ENCODE measurements at places on chromosomes 11 and 22.

DNA sequence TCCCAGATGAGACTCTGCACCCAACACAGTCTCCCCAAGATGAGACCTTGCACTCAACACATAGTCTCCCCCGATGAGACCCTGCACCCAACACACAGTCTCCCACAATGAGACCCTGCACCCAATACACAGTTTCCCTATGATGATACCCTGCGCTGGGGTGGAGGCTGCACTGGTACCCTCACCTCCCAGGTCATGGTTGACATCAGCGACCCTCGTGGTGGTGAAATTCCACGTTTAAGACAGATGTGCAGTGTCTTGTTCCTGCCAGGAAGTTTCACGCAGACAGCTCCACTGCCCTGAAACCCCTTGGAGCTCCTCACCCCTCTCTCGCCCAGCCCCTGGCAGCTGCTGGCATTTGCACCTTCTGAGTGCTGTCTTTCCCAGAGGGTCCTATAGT lies 9.5 kb downstream of the MUC5AC start:
- DNase-seq: no peak

DNA sequence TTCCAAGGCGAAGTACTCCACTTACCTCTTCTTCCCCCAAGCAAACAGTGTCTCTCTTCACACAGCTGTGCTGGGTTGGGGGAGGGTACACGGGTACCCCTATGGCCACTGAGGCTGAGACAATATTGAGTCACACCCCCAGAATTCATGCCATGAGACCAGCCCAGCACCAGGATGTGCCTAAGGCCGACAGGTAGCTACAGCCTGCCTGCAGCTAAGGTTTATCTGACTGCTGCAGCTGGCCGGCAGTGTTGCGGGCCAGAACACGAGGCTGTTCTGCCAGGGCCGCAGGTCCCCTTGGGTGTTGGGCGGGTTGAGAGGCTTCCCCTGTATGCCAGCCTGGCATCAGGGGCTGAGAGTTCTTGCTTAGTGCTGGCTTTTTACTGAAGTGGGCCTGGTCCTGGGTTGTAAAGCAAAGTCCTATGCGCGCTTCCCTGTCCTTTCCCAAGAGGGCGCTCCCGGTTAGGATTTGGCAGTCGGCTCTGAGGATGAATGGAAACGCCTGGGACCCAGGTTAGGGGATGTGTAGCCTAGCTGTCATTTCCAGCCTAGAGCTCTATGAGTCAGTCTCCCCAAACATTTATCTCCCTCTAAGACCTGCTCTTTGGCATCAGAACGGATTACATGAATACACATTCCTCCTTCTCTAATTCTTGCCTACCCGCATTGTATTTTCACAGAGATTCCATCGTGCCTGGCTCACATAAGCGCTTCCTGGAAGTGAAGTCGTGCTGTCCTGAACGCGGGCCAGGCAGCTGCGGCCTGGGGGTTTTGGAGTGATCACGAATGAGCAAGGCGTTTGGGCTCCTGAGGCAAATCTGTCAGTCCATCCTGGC lies 7.1 kb downstream of the USP18 start:
- peak; percentile 79 for DNase-seq

DNA sequence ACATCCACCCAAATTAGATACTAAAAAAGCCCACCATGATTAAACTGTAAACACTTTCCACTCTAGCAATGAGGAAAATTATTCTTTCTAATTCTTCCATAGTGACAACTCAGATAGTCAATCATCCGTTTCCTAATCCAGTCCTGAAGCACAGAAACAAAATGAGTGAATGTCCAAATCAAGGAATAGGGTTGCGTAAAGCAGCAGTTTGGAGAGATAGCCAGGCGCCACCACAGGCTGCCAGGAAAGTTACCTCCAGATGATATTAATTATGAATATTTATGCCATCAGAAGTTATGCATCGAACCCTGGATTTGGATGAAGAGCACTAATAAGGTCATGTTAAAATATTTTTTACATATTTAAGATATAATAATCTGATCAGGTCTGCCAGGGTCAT lies 63.2 kb downstream of the ETS1 start:
- no peak for DNase-seq

DNA sequence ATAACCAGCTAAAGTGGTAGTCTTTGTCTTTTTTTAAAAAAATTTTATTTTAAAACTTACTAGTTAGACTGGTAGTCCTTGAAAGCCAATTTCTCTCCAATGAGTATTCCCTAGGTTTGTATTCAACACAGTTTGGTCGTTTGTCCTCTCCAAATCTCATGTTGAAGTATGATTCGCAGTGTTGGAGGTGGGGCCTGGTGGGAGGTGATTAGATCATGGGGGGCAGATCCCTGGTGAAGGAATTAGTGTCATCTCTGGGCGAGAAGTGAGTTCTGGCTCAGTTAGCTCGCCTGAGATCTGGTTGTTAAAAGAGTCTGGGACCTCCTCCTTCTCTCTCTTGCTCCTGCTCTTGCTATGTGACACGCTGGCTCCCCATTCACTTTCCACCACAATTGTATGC lies 18.0 kb downstream of the FLI1 start:
- DNase-seq: no peak

GRCh38 chr22:39410264-39410663 lies 10.7 kb downstream of the TAB1 start:
- DNase-seq: no peak

DNA sequence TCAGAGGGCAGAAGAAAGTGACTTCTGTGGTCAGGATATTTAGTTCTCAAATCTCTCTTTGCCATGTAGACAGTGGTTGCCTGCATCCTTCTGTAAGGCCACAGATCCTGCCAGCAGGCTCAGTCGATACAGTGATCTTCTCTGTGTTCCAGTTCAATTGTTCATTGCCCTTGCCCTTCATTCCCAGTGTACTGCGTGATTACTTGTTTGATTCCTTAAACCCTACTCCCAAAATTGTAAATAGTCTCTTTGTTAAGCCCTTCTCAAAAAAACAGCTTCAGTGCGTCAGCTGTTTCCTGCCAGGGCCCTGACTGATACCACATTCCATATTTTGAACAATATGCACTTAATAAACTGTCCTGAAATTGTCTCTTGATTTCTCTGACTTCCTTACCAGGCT lies 9.3 kb upstream of the TYR start:
- DNase-seq: no peak

- no peak for DNase-seq
Observed at GRCh38 chr11:120514541-120515121, 3.1 kb downstream of the GRIK4 start.

GRCh38 chr11:125073616-125074483 lies 10.7 kb downstream of the SLC37A2 start:
- no peak for DNase-seq

GRCh38 chr11:76524919-76525318 lies 80.1 kb downstream of the EMSY start:
- DNase-seq: no peak
